ENCODE measurements at places on chromosomes 1 and 21.

DNA sequence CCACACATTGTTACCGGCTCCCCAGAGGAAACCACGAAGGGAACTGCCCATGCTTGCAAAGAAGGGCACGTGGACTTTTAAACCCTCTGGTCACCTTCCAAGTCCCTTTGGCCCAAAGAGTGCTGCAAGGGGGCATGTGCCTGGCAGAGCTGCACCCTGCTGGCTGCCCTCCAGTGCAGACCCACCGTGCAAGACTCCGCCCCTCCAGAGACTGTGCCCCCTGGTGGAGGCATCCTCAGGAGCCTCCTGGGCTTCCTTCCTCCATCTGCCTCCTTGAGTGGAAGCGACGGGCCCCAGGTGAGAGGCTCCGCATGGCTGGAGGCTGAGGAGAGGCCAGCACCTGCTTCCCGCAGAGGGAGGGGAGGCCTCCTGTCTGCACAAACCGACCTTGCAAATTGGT is 100.6 kb downstream of the CRYAA start:
- no peak for DNase-seq

- DNase-seq = no peak
Observed at GRCh38 chr1:88916883-88917282, 25.5 kb upstream of the GTF2B start.

GRCh38 chr1:163737261-163737660 is 415.5 kb downstream of the NUF2 start:
- DNase-seq = no peak

DNA sequence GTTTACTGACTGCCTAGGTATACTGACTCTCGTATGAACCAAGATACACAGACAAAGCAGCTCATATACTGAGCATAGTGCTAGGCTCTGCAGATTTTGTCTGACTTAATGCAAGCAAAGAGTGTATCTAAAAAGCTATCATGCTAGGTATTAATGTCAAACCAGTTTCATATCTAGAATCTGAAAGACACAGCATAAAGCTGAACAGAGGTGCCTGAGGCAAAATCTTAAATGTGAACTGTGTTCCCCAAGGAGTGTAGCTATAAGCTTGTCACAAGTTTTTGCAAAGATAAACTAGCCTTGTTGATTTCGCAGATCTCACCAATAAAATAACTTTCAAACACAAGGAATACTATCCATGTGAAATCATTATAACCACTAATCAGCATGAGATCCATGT is 18.1 kb downstream of the JAK1 start:
- no peak for DNase-seq

- no peak for DNase-seq
Observed at GRCh38 chr21:35398346-35398982, 349.4 kb upstream of the RUNX1 start.

GRCh38 chr1:88311265-88311664 is 372.8 kb upstream of the PKN2 start:
- DNase-seq = no peak

DNA sequence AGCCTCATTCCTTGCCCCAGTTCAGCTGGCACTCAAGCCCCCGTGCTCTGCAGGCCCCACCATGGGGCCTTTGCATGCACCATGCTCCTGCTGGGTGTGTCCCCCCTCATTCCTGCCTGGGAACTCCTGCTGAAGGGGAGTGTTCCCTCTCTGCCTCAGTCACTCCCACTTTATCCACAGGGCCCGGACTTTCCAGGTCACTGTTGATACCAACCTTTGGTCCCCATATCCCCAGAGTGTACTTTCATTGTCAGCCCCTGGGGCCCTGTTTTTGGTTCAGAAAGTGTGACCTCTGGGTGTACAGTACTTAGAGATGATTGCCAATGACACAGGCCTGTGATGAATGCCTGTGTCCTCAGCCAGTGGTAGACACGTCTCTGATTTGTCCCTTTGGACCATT is 2.9 kb downstream of the TTC22 start:
- DNase-seq = no peak

DNA sequence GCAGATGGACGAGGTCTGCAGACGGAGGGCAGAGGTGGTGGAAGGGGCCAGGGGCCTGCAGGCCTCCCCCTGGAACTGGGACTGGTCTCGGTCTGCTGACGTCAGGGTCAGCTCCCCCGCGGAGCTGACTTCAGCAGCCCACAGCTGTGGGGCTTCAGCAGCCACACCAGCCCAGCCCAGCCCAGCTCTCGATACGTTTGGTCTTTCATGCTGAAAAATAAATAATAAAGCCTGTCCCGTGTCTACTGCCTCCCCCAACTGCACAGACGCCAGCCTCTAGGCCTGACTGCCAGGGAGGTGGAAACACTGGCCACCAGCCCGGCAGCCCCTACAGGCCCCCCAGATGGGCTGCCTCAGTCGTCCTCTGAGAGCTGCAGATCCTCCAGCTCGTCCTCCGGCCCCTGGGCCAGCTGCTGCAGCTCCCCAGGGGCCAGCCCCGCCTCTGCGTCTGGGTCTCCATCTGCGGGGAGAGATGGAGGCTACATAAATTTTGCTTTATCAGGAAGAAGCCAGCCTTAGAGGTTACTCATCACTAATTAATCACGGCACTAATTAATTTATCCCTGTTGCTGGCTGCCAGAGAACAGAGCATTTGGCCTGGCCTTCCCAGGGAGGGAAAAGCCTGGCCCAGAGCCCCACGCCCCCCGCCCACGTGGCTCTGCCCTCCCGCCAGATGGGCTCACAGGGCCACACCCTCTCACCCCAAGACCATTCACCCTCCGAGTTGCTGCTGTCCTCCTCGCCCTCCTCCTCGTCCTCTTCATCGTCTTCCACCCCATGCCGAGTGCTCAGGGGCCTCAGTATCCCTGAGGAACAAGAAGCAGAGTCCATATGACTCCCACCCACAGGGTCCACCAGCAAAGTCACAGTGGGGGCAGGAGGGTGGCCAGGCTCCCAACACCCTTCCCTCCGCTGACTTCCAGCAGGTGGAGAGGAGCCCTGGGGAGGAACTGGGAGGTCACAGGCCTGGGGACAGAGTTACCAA is 14.4 kb downstream of the NOC2L start:
- DNase-seq = no peak

GRCh38 chr1:156856282-156856785 is 2.6 kb downstream of the INSRR start:
- no peak for DNase-seq

DNA sequence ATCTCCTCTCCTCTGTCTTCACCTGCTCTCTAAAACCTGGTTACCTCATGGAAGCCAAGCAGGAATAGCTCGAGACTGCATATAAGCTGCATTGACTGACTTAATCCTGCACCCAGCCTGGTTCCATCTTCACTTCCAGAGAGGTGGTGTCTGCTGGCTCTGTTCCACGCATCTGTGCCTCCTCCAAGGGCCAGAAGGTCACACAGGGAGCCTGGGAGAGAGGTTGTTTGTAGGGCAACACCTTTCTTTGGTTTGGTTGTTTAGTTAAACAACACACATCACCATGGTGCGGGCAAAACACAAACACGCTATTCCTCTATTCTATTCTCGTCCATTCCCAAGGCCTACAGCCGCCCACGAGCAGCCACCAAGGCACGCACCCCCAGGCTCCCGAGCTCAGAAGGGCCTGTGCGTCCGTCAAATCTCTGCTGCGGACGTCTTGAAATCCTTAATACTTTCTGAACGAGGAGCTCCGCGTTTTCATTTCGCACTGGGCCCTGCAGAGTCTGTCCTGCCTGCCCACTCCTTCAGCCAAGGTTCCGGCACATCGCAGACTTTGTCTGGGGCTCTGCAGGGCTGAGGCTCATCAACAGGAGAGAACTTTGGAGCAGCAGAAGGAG is 116.2 kb downstream of the RIPK4 start:
- no peak for DNase-seq

DNA sequence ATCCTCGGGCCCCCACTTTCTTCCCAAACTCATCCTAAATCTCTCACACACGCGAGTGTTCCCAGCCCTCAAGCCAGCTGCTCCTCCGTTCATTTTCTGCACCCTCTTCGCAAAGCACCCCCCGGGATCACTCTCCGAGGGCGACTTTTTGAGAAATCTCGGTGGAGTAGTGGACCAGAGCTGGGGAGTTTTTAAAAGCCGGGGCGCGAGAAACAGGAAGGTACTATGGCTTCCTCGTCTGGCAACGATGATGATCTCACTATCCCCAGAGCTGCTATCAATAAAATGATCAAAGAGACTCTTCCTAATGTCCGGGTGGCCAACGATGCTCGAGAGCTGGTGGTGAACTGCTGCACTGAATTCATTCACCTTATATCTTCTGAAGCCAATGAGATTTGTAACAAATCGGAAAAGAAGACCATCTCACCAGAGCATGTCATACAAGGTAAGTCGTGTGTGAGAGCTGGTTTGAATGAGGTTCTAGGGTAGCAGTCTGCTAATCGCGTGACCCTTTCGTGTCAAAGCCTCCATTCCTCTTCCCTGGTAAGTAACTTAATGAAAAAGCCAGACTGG is 800 bp downstream of the DR1 start:
- no peak for DNase-seq

Measured in omental fat pad (tissue), 4 donors.